ENCODE measurements at places on chromosomes 11 and 22.

- no peak for DNase-seq
Measured at GRCh38 chr22:28142361-28142961, 223.4 kb upstream of the PITPNB start.

GRCh38 chr11:68037411-68038225 lies 1.2 kb upstream of the TCIRG1 start:
- no peak for DNase-seq

DNA sequence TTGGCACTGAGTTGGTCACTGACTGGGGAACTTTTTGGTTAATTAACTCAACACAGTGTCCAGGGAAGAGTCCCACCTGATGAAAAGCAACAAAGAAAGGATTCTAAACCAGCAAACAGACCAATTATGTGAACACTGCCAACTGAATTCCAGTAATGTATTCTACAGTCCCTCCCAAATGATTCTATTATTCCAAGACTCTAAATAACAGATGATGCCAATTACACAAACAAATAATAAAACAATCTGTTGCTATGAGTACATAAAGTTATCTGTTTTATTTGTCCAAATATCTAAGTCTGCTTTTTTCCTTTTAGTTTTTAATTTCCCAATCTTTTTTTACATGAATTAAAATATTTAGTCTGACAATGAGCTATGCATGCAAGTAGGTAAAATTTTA lies 98.3 kb upstream of the TP53AIP1 start:
- no peak for DNase-seq

DNA sequence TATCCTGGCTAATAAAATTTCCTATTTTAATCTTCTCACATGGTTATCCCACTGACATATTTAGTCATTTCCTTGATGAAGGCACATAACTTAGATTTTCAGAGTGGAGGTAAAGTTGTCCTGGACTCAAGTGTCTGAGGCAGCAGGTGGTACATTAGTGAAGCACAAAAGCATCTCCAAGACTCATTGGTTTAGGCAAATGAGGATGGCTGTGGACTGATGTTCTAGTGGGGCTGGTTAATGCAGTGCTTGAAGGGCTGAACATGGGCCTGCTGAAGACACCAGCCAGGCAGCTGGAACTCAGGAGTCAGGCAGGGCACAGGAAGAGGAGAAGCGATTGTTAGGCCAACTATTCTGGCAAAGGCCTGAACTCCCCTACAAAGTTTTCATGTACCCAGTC lies 76.3 kb upstream of the SESN3 start:
- DNase-seq = no peak

DNA sequence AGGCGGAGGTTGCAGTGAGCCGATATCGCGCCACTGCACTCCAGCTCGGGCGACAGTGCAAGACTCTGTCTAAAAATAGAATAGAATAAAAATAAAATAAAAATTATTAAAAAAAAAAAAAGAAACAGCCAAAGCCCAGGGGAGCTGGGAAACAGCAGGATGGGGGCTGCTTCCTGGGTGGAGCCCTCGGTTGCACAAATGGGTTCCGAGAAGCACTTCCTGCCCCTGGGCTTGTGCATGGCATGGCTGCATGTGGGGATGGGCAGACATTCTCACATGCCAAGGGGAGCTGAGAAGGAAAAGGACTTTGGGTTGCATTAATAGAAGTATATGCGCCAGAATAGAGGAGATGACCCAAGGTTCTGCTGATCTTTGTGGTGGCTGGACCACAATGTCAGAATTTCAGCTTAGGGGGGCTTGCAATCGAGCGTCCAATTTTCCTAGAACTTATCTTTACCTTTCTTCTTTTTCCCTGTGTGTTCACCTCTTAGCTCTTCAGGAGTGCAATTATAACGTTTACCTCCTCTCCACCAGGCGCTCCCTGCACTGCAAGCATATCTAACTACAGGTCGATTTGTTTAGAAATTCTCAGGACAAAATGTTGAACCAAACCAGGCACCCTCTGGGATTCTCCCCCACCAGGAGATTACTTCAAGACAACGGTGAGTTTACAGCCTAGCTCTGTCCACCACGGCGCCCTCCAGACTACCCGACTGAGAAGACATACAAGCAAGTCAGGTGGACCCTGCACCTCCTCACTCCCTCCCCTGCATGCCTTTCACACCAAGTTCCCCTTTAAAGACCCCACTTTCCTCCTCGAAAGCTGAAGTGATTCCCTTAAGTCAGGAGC lies 53.2 kb downstream of the SHISAL1 start:
- DNase-seq = no peak

DNA sequence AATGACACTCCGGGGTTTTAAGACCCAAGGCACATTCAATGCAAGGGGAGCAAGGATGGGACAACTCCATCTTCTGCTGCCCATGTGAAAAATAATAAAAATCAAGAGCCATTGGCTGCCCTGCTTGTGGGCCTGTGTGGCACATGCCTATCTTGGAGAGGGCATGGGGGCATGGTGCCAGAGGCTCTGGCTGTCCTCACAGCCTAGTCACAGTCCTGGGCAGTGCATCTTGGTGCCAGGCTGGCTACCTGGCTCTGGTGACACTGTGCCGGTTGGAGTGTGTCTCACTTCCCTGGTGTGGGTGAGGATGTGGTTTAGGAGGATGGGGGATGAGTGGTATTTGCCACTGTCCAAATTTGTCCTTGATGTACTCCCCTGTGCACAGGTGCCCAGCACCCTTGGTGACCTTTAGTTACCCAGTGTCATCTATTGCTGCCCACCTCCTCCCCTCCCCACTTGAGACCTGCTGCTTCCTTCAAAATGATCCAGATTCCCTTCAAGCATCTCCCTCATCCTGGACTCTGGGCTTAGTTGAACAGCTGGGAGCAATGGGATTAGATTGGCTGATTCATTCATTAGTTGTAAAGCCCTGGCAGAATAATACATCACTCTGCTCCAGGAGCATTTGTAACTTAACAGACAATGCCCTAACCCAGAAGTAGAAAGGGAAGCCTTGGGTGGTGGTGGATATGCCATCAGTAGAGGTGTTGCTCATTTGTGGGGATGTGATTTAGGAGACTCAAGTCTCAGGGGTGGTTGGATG lies 4.6 kb downstream of the TMEM86A start:
- DNase-seq = no peak

GRCh38 chr11:45879803-45880686 lies 5.4 kb upstream of the MAPK8IP1 start:
- no peak for DNase-seq

- DNase-seq = no peak
Measured at GRCh38 chr11:30635401-30635989, 49.3 kb upstream of the MPPED2 start.

GRCh38 chr11:112817376-112817775 lies 143.8 kb upstream of the NCAM1 start:
- no peak for DNase-seq

GRCh38 chr11:72951888-72952287 lies 137.7 kb downstream of the ATG16L2 start:
- no peak for DNase-seq

DNA sequence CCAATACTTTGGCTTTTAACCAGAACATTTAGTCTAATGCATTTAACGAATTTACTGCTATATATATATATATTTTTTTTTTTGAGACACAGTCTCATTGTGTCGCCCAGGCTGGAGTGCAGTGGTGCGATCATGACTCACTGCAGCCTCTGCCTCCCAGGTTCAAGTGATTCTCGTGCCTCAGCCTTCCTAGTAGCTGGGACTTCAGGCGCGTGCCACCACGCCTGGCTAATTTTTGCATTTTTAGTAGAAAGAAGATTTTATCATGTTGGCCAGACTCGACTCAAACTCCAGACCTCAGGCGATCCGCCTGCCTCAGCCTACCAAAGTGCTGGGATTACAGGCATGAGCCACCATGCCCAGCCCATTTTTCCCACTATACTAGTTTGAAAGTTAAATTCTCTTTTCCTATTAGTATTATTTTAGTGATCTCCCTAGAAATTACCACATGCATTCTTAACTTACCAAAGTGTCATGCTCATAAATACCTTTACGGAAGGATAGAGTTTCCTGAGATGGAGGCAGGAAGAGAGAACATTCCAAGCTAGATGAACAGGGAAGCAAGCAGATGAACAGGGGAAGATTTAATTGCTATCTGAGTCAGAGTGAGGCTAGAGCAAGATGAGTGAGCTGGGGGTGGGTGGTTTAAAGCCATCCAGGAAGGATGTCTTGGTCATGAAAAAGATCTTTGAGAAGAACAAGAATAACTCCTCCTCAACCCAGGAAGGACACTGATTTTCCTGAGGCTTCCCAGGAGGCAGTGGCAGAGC lies 4.4 kb upstream of the PGAP2 start:
- DNase-seq = no peak

DNA sequence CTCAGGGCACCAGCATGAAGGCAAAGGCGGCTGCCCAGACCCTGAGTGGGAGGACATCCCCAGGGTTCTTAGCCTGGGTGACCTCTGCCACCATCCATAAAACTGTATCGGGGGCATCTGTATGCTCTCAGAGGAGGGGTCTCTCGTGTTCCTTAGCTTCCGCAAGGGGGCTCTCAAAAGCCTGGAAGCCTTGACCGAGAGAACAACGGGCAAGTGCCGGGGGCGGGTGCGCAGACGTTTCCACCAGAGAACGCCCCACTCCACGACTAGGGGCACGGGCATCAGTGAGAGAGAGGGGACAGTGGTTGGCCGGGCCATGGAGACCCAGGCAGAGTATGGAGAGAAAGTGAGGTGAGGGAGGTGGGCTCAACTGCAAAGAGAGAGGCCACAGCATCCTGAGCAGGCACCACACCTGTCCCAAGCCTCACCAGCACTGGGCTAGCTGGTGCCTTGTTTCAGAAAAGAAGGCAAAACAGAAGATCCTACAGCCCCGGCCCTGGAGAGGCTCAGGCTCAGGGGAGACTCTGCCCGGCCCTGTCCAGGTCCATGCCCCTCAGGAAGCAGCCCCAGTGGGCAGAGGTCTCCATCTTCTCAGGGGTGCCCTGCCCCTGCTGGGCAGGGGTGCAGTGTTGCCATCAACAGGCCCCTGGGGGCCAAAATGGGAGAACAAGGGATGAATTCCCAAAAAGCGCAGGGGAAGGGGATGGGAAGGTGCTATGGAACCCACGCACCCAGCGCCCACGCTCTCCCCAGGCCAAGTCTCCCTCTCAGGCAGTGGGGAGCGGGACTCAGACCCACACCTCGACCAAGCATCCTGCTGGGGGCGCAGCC lies 5.9 kb downstream of the TSPAN32 start:
- no peak for DNase-seq

- no peak for DNase-seq
Measured at GRCh38 chr11:131430473-131431208, 60.2 kb downstream of the NTM start.

DNA sequence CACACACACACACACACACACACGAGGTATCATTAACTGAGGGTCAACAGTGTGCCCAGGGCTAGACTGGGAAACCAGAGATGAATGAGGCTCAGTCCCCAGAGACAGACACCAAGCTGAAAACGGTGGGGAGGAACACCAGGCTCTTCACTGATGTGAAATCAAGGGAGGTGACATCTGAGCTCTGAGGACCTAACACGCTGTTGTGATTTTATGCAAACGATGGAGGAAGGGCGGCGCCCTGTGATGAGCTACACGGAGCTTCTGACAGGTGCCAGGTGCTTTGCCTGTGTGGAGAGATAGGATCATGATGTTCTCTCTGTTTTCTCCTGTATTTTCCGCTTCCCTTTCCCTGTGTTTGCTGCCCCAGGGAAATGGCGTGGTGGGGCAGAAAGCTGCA lies 6.5 kb upstream of the CYB5R3 start:
- DNase-seq = peak; percentile 69

DNA sequence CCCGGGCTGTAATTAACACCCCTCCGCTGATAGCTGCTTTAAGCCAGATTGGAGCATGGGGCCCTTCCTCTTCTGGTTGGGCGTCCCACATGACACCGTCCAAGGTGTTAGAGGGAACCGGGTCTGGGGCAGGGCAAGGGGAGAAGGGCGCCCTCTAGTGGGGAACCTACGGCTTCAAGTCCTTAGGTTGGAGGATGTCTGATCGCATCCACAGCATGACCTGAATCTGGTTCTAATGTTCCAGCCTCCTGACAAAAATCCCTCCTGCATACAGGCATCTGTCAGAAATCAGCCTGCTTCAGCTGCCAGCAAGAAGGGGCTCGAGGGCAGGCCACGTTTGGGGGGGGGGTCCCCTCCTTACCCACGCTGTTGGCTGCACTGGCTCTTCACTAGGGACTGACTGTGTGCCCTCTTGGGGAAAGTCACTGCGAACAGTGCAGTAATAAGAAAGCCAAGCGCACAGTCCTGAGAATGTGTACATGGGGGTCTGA lies 94.2 kb upstream of the TBCEL start:
- no peak for DNase-seq

DNA sequence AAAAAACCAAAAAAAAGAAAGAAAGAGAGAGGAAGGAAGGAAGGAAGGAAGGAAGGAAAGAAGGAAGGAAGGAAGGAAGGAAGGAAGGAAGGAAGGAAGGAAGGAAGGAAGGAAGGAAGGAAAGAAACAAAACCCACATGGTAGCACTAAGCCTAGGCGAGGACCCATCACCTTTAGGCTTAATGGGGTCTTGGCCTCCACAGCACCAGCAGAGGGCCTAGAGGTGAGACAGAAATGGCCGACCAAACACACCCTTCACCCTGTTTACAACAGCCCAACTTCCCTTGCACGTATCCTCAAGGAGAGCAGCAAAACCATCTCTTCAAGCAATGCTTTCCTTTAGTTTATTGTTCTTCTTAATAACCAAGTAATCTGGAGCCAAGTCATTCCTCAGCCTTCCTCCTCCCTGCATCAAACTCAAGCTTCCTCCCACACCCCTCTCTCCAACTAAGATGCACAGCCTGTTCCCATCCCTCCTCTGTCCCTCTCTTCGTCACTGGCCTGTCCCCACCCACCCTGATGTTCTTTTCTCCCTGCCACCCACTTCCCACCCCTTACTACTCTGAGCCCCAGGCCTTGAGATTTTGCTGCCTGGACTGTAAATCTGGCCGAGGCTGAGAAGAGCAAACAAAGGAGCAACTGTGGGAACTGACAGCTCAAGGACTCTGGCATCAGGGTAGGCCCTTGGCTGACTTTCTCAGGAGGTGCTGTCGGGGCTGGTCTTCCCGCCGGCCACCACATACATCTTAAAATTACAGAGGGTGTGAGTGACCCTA lies 26.0 kb downstream of the POU2AF1 start:
- DNase-seq = no peak

DNA sequence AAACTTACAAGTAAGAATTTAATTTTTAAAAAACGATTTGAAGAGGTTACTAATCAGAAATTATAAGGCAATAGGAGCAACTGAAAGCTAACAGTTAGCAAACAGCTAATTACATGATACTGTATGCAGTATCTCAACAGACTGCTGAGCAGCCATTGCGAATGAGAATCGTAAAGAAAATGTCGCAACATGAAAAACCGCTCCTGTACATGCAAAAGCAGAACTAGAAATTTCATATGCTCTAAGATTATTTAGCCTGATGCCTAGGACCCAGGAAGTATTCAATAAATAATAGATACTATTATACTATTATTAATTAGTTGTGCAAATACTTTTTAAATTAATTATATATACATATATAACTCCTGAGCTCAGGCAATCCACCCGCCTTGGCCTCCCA lies 48.7 kb upstream of the EP300 start:
- DNase-seq = no peak

Data from NCI-H510A treated with DMSO at 0.1 percent for 48 hours (cell line).